ENCODE measurements at places on chromosomes 11 and 22.

GRCh38 chr11:16924826-16925560 lies 89.2 kb downstream of the PLEKHA7 start:
- no peak for DNase-seq

GRCh38 chr11:65215441-65216076 lies 33.8 kb downstream of the CAPN1 start:
- DNase-seq = no peak

- DNase-seq = no peak
These were observed 87.1 kb downstream of the ABTB2 start for GRCh38 chr11:34270711-34271110.

GRCh38 chr11:18650353-18650752 lies 16.2 kb upstream of the SPTY2D1 start:
- DNase-seq = no peak

DNA sequence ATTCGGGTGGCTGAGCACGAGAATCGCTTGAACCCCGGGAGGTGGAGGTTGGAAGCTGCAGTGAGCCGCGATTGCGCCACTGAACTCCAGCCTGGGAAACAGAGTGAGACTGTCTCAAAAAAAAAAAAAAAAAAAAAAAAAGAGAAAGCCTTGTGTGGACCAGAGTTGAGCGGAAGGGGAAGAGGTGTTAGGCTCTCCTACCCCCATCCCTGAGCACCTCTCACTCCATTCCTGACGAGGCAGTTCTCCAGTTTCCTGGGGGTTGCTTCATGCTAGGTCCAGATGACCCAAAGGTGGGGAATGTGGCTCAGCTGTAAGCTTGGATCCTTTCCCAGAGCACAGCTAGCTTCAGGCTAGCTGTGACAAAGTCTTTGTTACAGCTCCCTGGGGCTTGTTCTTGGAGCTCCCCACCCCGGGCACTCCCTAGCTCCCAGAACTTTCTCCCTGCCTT lies 8.8 kb upstream of the DNAL4 start:
- DNase-seq = no peak

Data from KBM-7 (cell line).